ENCODE measurements at places on chromosomes 3 and 15. TPM values are rescaled to one million over a fixed set of nuclear protein-coding genes. Genes with fewer than 3 reads are reported as not detected.

The AP3S2 gene
- total RNA-seq = 39.5 TPM

The WDR93 gene
- total RNA-seq = not detected

The CDHR4 gene
- total RNA-seq = 0.26 TPM

The DLL4 gene
- 0.21 TPM for total RNA-seq

The TRIM42 gene
- total RNA-seq = not detected

The ZNF80 gene
- total RNA-seq = not detected

The ERC2 gene
- total RNA-seq = 0.53 TPM
